ENCODE measurements at places on chromosomes 6 and 20. TPM values are rescaled to one million over a fixed set of nuclear protein-coding genes. Genes with fewer than 3 reads are reported as not detected.

Gene SLC13A3
- total RNA-seq = 8.5 TPM

Gene CD93
- total RNA-seq = 57.0 TPM

DNA sequence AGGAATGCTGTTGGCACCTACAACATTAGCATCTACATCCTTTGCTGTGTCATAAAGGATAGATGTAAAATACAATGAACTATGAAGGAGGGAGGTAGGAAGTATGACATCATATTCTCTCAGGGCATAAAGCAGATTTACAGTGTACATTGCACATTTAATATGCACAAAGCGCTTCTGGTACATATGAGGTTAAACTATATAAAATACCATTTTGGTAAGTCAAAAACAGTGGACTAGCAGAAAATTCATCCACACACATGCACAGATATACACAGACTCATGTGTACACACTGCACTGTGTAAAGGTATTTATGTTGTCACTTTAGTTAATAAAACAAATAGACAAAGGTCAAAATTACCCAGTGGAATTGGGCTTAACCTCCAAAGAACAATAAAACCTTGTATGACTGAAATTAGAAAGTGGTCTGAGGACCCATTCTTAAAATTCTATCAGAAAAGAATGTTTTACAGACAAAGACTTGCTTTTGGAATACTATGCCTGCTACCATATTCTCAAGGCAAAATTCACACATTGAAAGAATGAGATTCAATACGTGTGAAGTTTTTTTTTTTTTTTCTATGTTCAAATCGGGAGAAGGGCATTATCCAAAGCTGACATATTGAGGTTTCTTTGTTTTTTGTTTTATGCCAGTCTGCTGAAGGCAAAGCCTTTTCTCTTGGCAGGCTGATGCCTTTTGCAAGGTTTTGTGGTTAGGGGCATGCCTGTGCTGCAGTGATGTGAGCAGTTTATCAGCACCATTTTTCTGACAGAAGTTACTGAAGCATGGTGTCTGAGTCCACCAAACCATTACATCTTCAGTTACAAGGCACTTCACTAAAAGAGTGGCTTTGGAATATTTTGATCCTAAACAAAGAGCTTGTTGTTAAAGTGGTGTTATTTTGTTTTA is 199.0 kb downstream of the PLCB1 start:
- no peak overlapping the region for H3K27ac ChIP-seq
- no peaks in the 10 kb centered on the region for H3K27me3 ChIP-seq
- DNase-seq = no peak
- H3K36me3 ChIP-seq = no peaks in the 10 kb centered on the region
- H3K4me3 ChIP-seq = no peak overlapping the region
- H3K4me1 ChIP-seq = peaks cover 20% of the 10 kb centered on the region

Gene CAGE1
- not detected for total RNA-seq

- H3K4me3 ChIP-seq = no peak overlapping the region
- DNase-seq = no peak
- no peaks in the 10 kb centered on the region for H3K36me3 ChIP-seq
- no peaks in the 10 kb centered on the region for H3K27me3 ChIP-seq
These were observed 101.2 kb downstream of the MKKS start for GRCh38 chr20:10332656-10333415.

Gene LTV1
- 28.7 TPM for total RNA-seq
